Stimulated activated CD8-positive, alpha-beta memory T cell treated with anti-CD3 and anti-CD28 coated beads, Interleukin-4, amount 100 ng/mL, for 4 hours (primary cell): ENCODE measurements at places on chromosomes 7 and 10.
A peak's percentile ranks its signal among the peaks of the same experiment; 100 is the strongest.

GRCh38 chr7:98024075-98024474 lies 34.1 kb upstream of the OCM2 start:
- no peak for DNase-seq

- no peak for DNase-seq
These were observed 67.8 kb upstream of the NMT2 start for GRCh38 chr10:15236340-15236739.

GRCh38 chr10:30978843-30979242 lies 52.8 kb downstream of the ZNF438 start:
- no peak for DNase-seq

DNA sequence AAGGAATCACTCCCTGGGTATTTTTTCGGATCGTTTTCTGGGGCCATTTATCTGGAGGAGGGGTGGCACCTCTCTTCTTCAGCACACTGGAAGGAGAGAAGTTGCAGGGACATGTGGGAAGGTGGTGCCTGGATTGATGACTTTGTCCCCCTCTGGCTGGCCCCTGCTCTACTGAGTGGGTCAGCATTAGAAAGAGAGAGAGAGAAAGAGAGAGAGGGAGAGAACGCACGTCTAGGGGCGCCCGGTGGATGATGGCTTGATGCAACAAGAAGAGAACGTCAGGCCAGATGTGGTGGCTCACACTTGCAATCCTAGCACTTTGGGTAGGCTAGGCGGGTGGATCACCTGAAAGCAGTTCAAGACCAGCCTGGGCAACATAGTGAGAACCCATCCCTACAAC lies 5.5 kb upstream of the MUC12 start:
- DNase-seq: no peak

DNA sequence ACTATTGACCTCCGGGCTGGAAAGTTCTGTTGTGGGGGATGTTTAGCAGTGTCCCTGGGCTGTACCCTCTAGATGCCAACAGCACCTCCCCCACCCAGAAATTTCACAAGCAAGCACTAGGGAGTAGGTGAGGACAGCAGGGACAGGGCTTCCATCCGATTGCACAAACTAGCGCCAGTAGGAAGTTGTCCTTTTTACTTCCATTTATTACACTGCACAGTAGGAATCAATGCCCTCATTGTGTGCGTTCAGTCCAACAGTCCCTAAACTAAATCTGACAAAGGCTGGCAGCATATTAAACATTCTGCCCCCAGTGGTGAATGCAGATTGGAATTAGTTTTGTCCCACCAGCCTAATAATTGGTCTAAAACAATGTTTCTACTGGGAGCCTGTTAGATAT lies 6.4 kb upstream of the SOSTDC1 start:
- DNase-seq: no peak

DNA sequence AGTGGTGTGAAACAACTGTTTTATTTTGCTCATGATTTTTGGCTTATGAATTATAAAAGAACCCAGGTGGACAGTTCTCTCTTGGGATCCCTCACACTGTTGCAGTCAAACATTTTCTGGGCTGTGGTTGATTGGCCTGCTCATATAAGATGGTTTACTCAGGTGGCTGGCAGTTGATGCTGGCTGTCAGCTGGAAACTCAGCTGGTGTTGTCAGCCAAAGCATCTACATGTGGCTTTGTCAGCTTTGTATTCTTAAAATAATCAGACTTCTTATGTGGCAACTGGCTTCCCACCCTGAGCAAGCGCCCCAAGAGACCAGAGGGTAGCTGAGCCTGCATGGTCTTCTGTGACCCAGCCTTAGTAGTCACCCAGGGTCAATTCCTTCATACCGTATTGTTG lies 534.7 kb downstream of the NRG3 start:
- DNase-seq: no peak

DNA sequence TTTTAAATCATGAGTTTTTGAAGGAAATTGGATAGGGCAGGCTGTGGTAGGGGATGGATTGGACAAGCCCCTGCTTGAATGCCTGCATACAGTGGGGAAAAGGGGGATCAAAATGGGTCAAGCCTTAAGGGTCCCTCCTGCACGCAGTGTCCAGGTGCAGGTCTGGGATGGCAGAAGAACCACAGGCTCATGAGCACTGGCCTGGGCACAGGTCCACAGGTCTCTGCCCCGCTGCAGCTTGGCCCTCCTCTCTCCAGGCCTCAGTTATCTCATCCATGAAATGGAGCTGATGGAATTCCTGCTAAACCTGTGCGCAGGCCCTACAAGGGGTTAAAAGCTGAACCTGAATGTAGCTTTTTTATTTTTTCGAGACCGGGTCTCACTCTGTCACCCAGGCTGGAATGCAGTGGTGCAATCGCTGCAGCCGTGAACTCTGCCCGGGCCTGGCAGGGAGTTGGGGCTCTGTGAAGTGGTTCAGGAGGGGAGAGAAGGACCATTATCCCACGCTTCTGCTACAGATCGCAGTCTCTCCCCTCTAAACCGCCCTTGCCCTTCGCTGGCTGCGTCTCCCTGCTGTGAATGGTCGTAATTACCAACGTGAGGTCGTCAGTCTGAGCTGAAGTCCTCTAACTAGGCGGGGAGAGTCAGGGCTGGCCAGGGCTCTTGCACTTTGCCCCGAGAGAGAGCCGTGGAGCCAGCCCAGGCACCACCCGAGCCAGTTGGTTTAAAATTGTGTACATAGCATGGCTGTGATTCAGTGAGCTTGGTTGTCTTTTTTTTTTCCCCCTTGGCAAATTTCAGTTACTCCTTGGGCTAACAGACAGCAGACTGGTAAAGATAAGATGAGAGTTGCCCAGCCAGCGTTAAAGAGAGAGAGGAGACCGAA lies 77.5 kb upstream of the GTF2I start:
- DNase-seq: no peak

- no peak for DNase-seq
These were observed 4.0 kb downstream of the VSTM4 start for GRCh38 chr10:49111320-49111698.

GRCh38 chr7:64907641-64908326 lies 4.7 kb downstream of the ZNF273 start:
- DNase-seq: no peak

- DNase-seq: no peak
These were observed 328.7 kb downstream of the CXCL12 start for GRCh38 chr10:44056206-44056605.

DNA sequence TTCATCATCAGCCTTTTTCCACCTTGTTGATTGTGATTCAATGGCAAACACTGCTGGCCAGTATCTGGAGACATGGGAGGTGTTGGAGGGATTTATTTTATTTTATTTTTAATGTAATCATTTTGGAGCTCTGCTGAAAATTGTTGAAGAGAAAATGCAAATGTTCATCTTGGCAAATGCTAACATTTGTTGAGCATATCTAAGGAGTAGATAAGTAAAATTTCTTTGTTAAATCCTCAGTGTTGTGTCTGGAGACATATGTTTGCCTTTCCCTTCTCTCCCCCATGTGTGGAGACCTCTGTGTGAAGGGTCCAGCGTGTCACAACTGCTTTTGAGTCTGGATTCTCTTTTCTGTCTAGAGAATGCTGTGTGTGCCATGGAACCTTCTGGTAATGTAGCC lies 300.3 kb downstream of the FZD1 start:
- no peak for DNase-seq

GRCh38 chr7:77393261-77393660 lies 22.9 kb downstream of the GSAP start:
- no peak for DNase-seq

DNA sequence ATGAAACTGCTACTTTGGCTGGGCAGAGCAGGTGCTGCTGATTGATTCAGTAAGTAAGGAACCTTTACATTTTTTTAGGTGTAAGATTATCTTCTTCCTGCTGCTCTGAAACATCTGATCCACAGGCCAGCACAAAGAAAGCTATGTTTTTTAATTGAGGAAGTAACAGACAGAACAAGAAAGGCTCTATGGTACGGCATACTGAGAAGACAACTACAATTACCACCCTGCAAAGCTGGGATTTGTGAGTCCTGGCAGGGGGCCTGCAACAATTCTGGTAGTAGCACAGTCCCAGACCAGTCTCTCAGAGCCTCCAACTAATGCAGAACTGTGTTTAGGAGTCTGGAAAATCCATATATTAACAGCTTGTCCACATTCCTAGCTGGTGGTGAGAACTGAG lies 103.0 kb upstream of the LRRTM3 start:
- no peak for DNase-seq

- DNase-seq: no peak
These were observed 57.5 kb upstream of the CREB5 start for GRCh38 chr7:28354601-28355402.

GRCh38 chr10:72509941-72510340 lies 115.9 kb downstream of the MICU1 start:
- DNase-seq: no peak

- no peak for DNase-seq
These were observed 48.6 kb downstream of the GTF2IRD1 start for GRCh38 chr7:74502216-74502891.

DNA sequence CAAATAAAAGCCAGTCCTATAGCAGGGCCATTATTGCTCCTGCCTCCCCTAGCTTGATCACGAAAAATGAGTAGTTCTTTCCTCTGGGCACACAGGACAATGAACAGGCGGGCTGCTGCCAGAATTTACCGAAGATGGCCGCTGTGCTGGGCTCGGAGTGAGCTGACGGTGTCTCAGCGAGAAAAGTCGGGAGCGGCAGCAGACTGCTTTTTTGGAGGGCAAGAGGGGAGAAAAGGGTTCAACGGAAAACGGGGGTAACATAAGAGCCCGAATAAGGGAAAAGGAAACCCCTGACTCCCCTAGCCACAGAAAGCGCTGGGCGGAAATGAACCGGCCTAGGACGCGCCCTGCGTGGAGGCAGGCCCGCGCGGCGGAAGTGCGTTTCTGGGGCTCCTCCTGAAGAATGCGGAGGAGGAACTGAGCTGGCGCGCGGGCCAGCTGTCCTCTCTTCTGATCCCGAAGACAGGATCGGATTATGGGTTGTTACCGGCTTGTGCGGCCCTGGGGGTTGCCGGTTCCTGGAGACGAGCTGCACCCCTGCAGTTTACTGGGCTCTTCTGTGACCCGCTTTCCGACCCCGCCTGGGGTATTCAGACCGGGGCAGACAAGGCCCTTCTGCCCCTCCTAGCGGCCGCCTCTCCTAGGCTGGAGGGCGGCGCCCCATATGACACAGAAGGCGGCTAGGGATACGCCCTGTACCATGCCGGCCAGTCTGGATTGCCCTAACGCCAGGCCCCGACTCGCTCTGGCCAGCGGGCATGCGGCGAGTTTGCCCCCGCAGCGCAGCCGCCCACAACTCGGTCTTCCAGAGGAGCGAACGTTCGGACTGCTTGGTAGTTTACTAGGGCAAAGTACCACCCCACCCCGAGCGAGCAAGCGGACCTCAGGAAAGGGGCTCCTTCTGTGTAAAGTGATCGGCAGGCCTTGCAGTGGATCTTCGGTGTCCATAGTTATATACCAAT lies 30.1 kb upstream of the KMT2E start:
- DNase-seq: peak; percentile 71

DNA sequence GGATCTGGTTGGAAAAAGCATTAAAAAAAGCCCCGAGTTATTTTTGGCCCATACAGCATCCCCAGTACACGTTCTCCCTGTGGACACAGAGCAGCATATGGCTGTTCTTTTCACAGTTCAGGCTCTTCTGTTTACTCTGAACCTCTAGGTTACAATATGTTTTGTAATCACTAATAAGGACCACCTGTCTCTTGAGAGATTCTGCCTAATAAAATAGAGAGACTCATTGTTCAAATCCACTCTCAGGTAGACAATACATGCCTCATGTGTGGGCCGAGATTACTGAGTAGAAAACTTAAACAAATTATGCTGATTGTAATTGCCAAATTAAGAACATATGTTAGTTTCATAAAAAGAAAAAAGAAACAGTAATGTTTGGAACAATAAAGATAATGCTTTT lies 647.7 kb downstream of the GRM8 start:
- DNase-seq: no peak

GRCh38 chr7:2843711-2844152 lies 376 bp downstream of the GNA12 start:
- no peak for DNase-seq

GRCh38 chr10:80289451-80290287 lies at the start of gene MAT1A:
Gene MAT1A (minus strand): TSS chr10:80289658. CDS start chr10:80289423, 235 bp downstream.
- DNase-seq: no peak

DNA sequence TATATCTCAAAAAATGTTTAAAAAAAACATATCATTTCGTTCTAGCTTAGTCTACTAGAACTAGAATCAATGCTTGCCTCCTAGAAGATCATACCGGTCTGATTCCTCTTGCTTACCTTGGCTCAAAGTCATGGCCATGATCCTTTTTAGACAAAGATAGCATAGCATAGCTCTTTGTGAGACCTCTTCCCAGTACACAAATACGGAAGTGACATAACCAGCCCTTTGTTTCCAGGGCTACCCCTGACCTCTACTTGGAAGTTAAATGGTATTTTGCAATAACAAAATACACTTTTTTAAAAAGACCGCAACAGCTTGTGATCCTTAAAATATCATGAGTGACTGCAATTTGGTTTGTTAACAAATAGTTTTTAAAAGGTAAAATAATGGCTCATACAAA lies 130.7 kb upstream of the NOBOX start:
- DNase-seq: no peak

DNA sequence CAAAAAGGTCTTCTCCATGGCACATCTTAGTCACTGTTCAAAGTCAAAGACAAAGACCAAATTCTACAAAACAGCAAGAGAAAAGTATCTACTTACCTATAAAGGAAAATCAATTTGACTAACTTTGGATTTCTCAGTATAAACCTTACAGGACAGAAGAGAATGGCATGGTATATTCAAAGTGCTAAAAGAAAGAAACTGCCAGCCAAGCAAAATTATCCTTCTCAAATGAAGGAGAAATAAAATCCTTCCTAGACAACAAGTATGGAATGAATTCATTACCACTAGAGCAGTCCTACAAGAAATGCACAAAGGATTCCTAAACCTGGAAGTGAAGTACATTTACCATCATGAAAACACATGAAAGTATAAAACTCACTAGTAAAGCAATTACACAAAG lies 235.5 kb downstream of the STK31 start:
- DNase-seq: no peak

DNA sequence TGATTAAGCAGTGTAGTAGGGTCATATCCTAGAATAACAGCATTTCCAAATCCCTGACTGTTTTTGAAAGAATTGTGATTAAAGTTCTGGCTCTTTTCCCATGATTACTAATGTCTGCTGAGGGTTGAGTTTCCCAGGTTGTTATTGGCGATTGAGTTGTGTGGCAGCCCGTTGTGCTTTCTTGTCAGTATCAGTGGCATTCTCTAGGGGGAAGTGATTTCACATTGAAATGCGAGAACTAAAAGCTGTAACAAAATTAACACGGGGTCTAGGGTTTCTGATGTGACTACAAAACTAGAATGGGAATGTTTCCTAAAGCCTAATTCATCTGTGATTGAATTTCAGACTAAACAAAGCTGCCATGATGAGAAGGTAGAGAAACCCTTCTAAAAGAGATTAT lies 349.4 kb downstream of the EXOC4 start:
- DNase-seq: no peak

DNA sequence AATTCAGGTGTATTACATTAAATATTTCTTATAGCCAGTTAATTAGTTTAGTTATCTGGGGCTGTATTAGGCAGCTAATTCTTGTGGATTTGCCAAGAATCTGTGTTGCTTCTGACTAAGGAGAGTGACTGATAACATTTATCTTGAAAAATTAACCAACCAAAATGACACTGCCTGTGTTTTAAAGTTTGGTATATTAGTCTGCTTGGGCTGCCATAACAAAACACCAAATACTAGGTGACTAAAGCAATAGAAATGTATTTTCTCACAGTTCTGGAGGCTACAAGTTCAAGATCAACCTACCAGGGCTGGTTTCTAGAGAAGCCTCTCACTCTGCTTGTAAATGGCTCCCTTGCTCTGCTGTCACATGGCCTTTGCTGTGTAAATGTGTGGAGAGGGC lies 12.9 kb downstream of the EXOC4 start:
- no peak for DNase-seq

- DNase-seq: no peak
These were observed 76.4 kb downstream of the DOCK4 start for GRCh38 chr7:112129655-112130323.
